Myocyte (in vitro differentiated cells): ENCODE measurements at places on chromosomes 5 and 9. TPM values are rescaled to one million over a fixed set of nuclear protein-coding genes. Genes with fewer than 3 reads are reported as not detected.

Gene ARHGEF37
- total RNA-seq, result 3.1 and 8.3 TPM in 2 replicates

Gene SHISAL2B
- total RNA-seq, result not detected in 2 replicates

Gene PCDHA10
- total RNA-seq, result 0.03 and 0.05 TPM in 2 replicates

Gene DOK3
- 21.7 and 29.3 TPM in 2 replicates for total RNA-seq

Gene C9
- not detected in 2 replicates for total RNA-seq

Gene GMCL2
- not detected in 2 replicates for total RNA-seq

Gene SLCO6A1
- 0.16 TPM in 1 of 2 replicates, not detected in the other for total RNA-seq

Gene NEURL1B
- total RNA-seq, result 2.7 and 3.8 TPM in 2 replicates

Gene KIF27
- total RNA-seq, result 1.4 and 2.6 TPM in 2 replicates

Gene ARL10
- total RNA-seq, result 6.5 TPM in 2 replicates

Gene OMD
- total RNA-seq, result not detected in 2 replicates

Gene CCL27
- not detected in 2 replicates for total RNA-seq

Gene KIF4B
- not detected in 2 replicates for total RNA-seq

Gene FAM163B
- total RNA-seq, result not detected in 2 replicates

Gene ABCA2
- 21.1 and 26.3 TPM in 2 replicates for total RNA-seq

Gene CTXN3
- total RNA-seq, result not detected in 2 replicates
